ENCODE measurements at places on chromosomes 4 and X.

GRCh38 chr4:94897023-94897422, 139.3 kb downstream of the BMPR1B start:
- no peak for DNase-seq

DNA sequence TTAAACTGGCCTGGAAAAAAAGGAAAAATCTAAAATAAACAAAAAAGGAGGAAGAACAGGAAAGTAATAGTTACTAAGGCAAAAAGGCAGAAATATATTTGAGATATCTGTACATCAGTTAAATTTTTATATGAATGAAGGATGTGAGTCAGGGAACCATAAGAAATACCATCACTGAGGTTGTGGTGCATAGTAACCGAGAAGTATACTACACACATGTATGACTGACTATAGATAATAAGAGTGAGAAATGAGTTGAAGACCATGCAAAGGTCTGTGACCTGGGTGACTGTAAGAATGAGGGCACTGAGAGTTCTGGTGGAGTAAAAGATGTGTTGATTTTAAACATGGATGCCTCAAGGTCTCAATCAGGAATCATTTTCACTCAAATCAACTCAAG, 220.6 kb upstream of the FAM241A start:
- no peak for DNase-seq

DNA sequence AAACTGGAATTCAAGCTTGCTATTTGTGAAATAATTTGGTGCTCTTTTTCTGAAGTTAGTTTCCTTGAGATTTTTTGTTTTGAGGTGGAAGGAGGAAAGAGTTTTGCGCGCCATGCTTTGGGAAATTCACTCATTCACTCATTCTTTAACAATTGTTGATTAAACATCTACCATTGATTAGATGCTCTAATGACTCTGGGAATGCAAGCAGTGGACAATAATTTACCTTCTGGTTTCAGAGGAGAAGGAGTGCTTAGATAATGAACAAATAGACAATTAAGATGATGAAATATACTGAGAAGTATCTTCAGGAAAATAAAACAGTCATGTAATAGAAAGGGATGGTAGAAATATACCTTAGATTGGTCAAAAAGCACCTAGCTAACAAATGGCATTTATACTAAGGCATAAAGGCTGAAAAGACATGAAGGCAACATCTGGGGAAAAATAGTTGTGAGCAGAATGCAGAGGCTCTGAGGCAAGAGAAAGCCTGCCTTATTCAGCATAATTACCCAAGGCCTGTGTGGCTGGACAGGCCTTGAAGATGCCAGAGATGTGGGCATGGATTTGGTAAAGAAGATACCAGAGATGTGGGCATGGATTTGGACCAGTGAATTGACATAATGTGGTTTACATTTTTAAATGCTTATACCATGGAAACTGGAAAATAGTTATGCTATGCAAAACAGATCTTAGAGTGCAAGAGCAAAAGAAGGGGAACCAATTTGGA, 2.7 kb upstream of the COMMD8 start:
- DNase-seq: no peak

- DNase-seq: no peak
Observed at GRCh38 chr4:8830056-8830455, 41.6 kb downstream of the HMX1 start.

GRCh38 chrX:123835661-123836371, 24.0 kb upstream of the XIAP start:
- DNase-seq: no peak
